ENCODE measurements at places on chromosomes 7 and 10. TPM values are rescaled to one million over a fixed set of nuclear protein-coding genes. Genes with fewer than 3 reads are reported as not detected.
A peak's percentile ranks its signal among the peaks of the same experiment; 100 is the strongest.

DNA sequence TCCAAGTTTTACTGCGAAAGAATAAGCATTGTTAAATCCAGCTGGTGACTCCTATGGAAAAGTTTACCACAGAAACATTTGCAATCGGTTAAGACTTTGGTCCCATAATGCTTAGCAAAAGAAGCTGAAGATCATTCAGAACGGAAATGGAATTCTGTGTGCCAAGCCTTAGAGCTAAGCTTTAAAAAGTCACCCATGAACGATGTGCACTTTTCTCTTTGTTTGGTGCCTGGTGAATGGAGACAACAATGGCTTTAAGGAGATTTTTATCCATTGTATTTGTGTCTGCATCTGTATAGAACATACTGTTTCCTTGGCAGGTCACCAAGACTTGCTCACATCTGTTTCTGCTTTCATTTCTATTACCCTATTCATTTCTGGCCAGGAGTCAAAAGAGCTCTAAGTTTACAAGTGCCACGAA is 26.3 kb upstream of the COL1A2 start:
- no peak for DNase-seq
- peaks cover 15% of the 10 kb centered on the region for H3K4me1 ChIP-seq
- H3K27ac ChIP-seq = no peak overlapping the region
- H3K27me3 ChIP-seq = no peaks in the 10 kb centered on the region
- H3K4me3 ChIP-seq = no peak overlapping the region
- H3K36me3 ChIP-seq = no peaks in the 10 kb centered on the region

- no peaks in the 10 kb centered on the region for H3K36me3 ChIP-seq
- H3K4me1 ChIP-seq = peaks cover 21% of the 10 kb centered on the region
- no peaks in the 10 kb centered on the region for H3K27me3 ChIP-seq
- no peak for DNase-seq
- H3K4me3 ChIP-seq = no peak overlapping the region
- H3K27ac ChIP-seq = no peak overlapping the region
Measured at GRCh38 chr10:115903207-115903606, 369.8 kb downstream of the GFRA1 start.

DNA sequence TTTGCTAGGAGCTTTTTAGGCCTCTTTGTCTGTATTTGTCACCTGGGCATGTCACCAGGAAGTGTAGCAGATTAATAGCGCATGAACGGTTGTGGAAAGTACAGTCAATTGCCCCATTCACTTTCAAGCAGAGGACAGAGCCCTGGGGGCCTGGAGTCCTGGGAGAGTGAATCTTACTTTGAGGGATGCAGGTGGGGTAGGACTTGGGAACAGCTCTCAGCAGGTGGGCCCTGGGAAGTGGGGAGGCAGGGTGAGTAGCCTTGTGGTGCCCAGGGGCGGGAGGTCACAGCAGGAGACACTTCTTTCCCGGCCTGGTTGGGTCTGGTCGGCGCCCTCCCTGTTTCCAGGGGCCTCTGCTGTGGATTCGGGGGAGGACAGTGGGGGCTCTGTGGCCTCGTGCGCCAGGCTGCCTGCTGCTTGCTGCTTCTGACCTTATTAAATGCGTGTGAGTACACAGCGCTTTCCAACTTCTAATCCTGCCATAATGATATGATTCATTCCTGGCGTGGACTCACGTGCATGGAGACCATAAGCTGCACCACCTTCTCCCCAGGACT is 51.6 kb upstream of the AQP1 start:
- no peak for DNase-seq
- H3K27me3 ChIP-seq = no peaks in the 10 kb centered on the region
- H3K36me3 ChIP-seq = no peaks in the 10 kb centered on the region
- H3K4me3 ChIP-seq = no peak overlapping the region
- no peaks in the 10 kb centered on the region for H3K4me1 ChIP-seq

GRCh38 chr7:72219500-72219899 is 192.6 kb downstream of the CALN1 start:
- H3K4me3 ChIP-seq = no peak overlapping the region
- no peak overlapping the region for H3K27ac ChIP-seq
- H3K4me1 ChIP-seq = no peaks in the 10 kb centered on the region
- no peak for DNase-seq
- H3K36me3 ChIP-seq = peaks cover 5% of the 10 kb centered on the region

The HOXA10 gene
- not detected for total RNA-seq

The LMOD2 gene
- total RNA-seq = not detected

DNA sequence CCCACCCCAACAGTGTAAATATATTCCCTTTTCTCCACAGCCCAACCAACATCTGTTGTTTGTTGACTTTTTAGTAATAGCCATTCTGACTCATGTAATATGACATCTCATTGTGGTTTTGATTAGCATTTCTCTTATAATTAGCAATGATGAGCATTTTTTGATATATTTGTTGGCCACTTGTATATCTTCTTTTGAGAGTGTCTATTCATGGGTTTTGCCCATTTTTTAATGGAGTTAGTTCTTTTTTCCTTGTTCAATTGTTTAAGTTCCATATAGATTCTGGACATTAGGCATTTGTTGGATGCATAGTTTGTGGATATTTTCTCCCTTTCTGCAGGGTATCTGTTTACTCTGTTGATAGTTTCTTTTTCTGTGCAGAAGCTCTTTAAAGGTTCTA is 340.1 kb downstream of the NXPH1 start:
- H3K4me3 ChIP-seq = no peak overlapping the region
- peaks cover 14% of the 10 kb centered on the region for H3K4me1 ChIP-seq
- H3K36me3 ChIP-seq = no peaks in the 10 kb centered on the region
- no peak for DNase-seq
- no peaks in the 10 kb centered on the region for H3K27me3 ChIP-seq
- no peak overlapping the region for H3K27ac ChIP-seq

The SPOCK2 gene
- total RNA-seq = 4.7 TPM

- H3K4me1 ChIP-seq = no peaks in the 10 kb centered on the region
- no peak for DNase-seq
Measured at GRCh38 chr10:36638462-36639155, 486.8 kb upstream of the ANKRD30A start.

The VAX1 gene
- not detected for total RNA-seq

The PRSS37 gene
- total RNA-seq = not detected

The PLPP4 gene
- not detected for total RNA-seq

The RBP3 gene
- total RNA-seq = not detected

DNA sequence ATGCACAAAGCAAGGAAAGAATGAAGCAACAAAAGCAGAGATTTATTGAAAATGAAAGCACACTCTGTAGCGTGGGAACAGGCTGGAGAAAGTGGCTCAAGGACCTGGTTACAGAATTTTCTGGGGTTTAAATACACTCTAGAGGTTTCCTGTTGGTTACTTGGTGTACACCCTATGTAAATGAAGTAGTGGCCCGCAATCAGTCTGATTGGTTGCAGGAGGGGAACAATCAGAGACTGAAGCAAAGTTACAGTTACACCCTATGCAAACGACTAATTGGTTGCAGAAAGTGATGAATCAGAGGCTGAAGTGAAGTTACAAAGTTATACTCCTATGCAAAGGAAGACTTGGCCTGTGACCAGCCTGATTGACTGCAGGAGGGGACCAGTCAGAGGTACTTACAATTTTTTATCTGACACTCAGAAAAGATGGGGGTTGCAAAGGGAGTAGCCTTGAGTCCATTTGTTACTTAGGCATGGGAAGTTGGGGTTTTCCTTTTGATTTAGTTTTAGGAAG is 3.6 kb upstream of the MTPN start:
- peaks cover 14% of the 10 kb centered on the region for H3K4me1 ChIP-seq
- H3K36me3 ChIP-seq = peaks cover 4% of the 10 kb centered on the region
- no peak overlapping the region for H3K27ac ChIP-seq
- no peak for DNase-seq

- peaks cover 2% of the 10 kb centered on the region for H3K4me1 ChIP-seq
- no peak for DNase-seq
- H3K27me3 ChIP-seq = no peaks in the 10 kb centered on the region
- H3K4me3 ChIP-seq = no peak overlapping the region
- H3K36me3 ChIP-seq = no peaks in the 10 kb centered on the region
Measured at GRCh38 chr10:132737390-132738048, 48.4 kb downstream of the NKX6-2 start.

- peaks cover 43% of the 10 kb centered on the region for H3K4me1 ChIP-seq
- H3K27me3 ChIP-seq = peaks cover 3% of the 10 kb centered on the region
- H3K36me3 ChIP-seq = no peaks in the 10 kb centered on the region
- 0 out of 2 replicates have a peak overlapping the region, but pooled peaks have one; percentile 86 for H3K27ac ChIP-seq
Measured at GRCh38 chr10:11875494-11876281, 52.5 kb downstream of the PROSER2 start.

The OR2A14 gene
- total RNA-seq = not detected

GRCh38 chr10:98006266-98006665 is 24.2 kb downstream of the CRTAC1 start:
- H3K4me1 ChIP-seq = peaks cover 49% of the 10 kb centered on the region
- no peaks in the 10 kb centered on the region for H3K36me3 ChIP-seq
- H3K27ac ChIP-seq = 0 out of 2 replicates have a peak overlapping the region, but pooled peaks have one; percentile 3
- H3K27me3 ChIP-seq = peaks cover 8% of the 10 kb centered on the region
- H3K4me3 ChIP-seq = peak overlapping the region; percentile 59

The COL13A1 gene
- total RNA-seq = 4.2 TPM

GRCh38 chr7:100965723-100966541 is 3.4 kb upstream of the MUC12 start:
- DNase-seq = peak; percentile 99
- H3K36me3 ChIP-seq = peaks cover 5% of the 10 kb centered on the region
- H3K4me3 ChIP-seq = peak overlapping the region; percentile 94
- peaks cover 30% of the 10 kb centered on the region for H3K27me3 ChIP-seq
- H3K4me1 ChIP-seq = peaks cover 39% of the 10 kb centered on the region
- H3K27ac ChIP-seq = peak overlapping the region; percentile 94

- no peak overlapping the region for H3K4me3 ChIP-seq
- no peak overlapping the region for H3K27ac ChIP-seq
- no peaks in the 10 kb centered on the region for H3K36me3 ChIP-seq
- no peaks in the 10 kb centered on the region for H3K27me3 ChIP-seq
Measured at GRCh38 chr10:50541317-50541716, 82.4 kb downstream of the SGMS1 start.

DNA sequence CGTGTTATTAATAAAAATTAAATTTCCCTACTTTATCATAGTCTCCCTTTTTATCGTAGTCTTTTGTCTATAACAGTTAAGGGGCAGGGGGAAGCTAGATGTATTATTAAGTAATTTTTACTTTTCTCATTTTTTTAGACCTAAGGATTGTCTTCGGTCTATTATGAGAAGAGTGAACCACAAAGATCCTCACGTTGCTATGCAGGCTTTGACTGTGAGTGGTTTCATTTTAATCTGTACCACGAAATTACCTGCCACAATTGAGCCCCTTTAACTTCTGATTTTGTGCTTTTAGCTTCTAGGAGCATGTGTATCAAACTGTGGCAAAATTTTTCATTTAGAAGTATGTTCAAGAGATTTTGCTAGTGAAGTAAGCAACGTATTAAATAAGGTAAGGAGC is 40.6 kb downstream of the STAM start:
- no peak overlapping the region for H3K27ac ChIP-seq
- no peak overlapping the region for H3K4me3 ChIP-seq
- H3K36me3 ChIP-seq = no peaks in the 10 kb centered on the region
- no peak for DNase-seq
- peaks cover 16% of the 10 kb centered on the region for H3K4me1 ChIP-seq

DNA sequence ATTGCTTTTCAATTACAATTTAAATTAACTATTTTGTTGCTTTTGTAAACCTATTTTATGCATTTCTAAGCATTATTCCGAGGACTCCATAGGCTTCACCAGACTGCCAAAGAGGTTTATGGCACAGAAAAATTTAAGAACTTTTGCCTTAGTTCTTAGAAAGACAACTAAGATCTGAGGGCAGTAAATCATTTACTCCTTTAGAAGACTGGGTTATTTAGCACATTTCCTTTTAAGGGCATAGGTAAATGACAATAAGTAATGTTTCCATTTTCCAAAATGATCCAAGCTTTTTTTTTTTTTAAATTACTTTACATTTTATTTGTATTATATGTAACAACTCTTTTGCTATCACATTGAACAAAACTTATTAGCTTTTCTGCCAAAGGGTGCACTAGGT is 15.0 kb upstream of the STEAP4 start:
- peaks cover 19% of the 10 kb centered on the region for H3K4me1 ChIP-seq
- H3K27ac ChIP-seq = no peak overlapping the region
- no peak for DNase-seq
- H3K27me3 ChIP-seq = no peaks in the 10 kb centered on the region
- H3K36me3 ChIP-seq = no peaks in the 10 kb centered on the region

DNA sequence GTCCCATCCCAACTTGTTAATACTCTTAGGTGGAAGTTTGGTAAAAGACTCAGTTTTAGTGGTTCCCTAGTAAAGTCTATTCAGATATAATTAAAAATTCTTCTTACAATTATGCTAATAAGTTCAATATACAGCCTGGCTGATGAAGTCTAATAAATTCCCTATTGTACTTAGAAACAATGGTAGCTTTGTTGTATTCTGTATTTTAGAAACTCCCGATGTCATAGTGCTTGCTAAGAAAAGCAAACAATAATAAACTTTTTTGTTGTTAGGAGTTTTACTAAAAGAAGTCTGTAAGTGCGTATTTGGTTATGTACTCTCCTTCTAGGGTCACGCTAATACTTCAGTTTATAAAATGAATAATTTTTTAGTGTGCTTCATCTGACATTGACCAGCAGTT is 206.8 kb downstream of the VTI1A start:
- peaks cover 38% of the 10 kb centered on the region for H3K4me1 ChIP-seq
- no peaks in the 10 kb centered on the region for H3K36me3 ChIP-seq
- no peak overlapping the region for H3K27ac ChIP-seq
- DNase-seq = no peak
- H3K4me3 ChIP-seq = no peak overlapping the region

GRCh38 chr10:127267442-127267841 is 71.1 kb upstream of the INSYN2A start:
- H3K27me3 ChIP-seq = no peaks in the 10 kb centered on the region
- DNase-seq = no peak
- peaks cover 9% of the 10 kb centered on the region for H3K4me1 ChIP-seq
- H3K36me3 ChIP-seq = peaks cover 8% of the 10 kb centered on the region
- no peak overlapping the region for H3K4me3 ChIP-seq
- H3K27ac ChIP-seq = no peak overlapping the region

DNA sequence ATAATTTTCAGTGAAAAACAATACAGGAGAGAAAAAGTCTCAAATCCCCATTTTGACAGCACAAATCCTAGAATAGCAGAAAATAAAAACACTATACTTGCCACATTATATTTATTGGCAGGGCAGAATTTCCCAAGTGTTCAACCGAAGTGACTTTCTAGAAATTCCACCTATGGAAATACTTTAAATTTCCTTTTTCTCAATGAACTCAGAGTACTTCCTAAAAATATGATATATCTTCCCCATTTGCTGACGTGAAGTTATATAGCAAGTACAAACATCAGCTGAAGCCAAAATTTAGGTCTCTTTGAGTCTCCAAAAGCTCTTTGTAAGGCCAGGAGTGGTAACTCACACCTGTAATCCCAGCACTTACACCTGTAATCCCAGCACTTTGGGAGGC is 83.3 kb downstream of the NT5C2 start:
- H3K4me3 ChIP-seq = no peak overlapping the region
- peaks cover 9% of the 10 kb centered on the region for H3K36me3 ChIP-seq
- DNase-seq = no peak
- no peaks in the 10 kb centered on the region for H3K27me3 ChIP-seq
- no peak overlapping the region for H3K27ac ChIP-seq

GRCh38 chr7:69002416-69002815 is 595.9 kb upstream of the AUTS2 start:
- H3K4me3 ChIP-seq = no peak overlapping the region
- peaks cover 27% of the 10 kb centered on the region for H3K36me3 ChIP-seq
- H3K27me3 ChIP-seq = no peaks in the 10 kb centered on the region
- no peaks in the 10 kb centered on the region for H3K4me1 ChIP-seq

All from WTC11 (cell line).